ENCODE measurements at places on chromosomes 12 and 14.
A peak's percentile ranks its signal among the peaks of the same experiment; 100 is the strongest.

DNA sequence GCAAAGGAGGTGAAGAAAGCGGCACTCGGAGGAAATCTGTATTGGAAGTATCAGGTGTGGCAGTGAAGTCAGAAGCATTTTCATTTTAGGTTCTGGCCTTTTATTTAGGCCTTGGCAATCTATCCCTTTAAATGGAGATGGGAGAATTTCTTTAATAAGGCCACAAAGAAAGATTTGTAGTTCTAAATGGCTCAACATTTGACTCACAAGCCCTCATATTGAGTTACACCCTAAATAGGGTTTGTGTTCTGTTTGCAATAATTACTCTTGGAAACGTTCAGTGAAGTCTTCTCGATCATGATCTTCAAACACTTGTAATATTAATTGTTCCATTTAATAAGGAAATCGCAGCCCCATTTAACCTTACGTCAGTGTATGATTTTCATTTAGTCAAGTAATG lies 25.3 kb upstream of the TMEM260 start:
- no peak for DNase-seq

- DNase-seq, result no peak
These were observed 1.5 kb upstream of the TM7SF3 start for GRCh38 chr12:27015730-27016076.

- DNase-seq, result no peak
These were observed 1.8 kb downstream of the OTOGL start for GRCh38 chr12:80101126-80101525.

GRCh38 chr14:56782711-56783110 lies 27.6 kb downstream of the OTX2 start:
- DNase-seq, result no peak

DNA sequence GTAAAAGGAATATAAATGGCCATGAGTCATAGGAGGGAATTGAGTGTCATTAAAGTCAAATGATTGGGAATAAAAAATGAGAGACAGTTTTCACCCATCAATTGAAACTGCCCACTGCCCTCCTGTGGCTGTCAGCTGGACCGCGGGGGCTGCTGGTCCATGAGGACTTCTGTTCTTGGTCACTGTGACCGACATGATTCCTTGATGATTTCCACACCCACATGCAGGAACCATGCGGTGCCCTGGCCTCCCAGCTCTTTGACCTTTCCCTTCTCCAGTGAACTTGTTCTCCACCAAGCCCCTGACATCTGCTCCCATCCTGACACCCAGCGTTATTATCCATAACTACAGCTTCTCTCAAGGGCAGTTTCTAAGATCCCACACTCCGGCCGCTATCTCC lies 48.4 kb downstream of the C12orf75 start:
- no peak for DNase-seq

- no peak for DNase-seq
These were observed 59.7 kb downstream of the CAPZA3 start for GRCh38 chr12:18797604-18798003.

DNA sequence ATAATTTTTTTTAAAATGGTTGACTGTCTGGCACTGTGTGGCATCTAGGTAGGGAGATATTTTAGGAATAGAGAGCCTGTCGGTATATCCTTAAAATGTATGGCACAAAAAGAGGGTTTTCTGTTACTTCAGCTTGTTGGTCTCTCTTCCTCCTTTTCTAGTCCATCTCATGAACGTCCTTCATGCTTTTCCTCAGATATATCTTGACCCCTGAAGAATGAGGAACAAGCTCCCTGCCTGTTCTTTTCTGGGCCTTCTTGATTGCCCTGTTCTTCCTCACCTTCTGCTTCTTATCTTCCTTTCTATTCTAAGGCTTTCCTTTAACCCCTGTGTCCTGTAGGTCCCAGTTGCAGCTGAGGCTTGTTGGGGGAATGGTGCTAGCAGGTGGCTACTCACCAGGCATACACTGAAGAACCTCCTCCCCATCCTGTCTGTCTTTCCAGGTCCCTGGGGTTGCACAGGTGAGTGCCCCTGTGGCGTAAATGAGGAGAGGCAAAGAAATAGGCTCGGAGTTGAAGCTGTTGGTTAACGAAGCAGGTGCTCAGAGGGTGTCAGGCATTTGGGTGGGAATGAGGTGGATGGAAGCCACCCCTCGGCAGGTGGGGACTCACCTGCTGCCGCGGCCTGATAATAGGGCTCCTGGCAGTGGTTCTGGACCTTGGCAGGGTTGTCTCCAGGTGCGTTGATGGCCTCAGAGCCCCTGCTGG lies 7.2 kb upstream of the C1R start:
- DNase-seq, result no peak

GRCh38 chr14:77238356-77238755 lies 32.6 kb downstream of the NGB start:
- DNase-seq, result no peak

GRCh38 chr12:94761559-94761958 lies 111.2 kb upstream of the TMCC3 start:
- DNase-seq, result peak; percentile 53

DNA sequence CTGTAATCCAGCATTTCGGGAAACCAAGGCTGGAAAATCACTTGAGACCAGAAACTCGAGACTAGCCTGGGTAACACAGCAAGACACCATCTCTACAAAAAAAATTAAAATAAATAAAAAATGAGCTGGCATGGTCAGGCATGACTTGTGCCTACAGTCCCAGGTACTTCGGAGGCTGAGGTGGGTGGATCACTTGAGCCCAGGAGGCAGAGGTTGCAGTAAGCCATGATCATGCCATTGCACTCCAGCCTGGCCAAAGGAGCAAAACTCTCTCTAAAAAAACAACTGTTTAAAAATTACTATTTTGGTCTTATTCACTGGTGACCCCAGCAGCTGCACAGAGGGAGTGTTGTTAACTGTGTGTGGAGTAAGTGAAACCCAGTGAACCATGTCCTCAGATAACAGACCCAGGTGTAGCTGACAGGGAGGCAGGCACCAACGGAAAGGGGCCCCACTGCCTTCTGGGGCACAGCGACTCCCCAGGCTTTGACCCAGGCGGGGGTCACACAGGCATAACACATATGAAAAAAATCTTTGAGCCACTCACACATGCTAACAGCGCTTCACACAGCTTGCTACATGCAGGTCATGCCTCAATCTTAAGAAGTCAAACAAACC lies 12.1 kb downstream of the DDX54 start:
- DNase-seq, result no peak

DNA sequence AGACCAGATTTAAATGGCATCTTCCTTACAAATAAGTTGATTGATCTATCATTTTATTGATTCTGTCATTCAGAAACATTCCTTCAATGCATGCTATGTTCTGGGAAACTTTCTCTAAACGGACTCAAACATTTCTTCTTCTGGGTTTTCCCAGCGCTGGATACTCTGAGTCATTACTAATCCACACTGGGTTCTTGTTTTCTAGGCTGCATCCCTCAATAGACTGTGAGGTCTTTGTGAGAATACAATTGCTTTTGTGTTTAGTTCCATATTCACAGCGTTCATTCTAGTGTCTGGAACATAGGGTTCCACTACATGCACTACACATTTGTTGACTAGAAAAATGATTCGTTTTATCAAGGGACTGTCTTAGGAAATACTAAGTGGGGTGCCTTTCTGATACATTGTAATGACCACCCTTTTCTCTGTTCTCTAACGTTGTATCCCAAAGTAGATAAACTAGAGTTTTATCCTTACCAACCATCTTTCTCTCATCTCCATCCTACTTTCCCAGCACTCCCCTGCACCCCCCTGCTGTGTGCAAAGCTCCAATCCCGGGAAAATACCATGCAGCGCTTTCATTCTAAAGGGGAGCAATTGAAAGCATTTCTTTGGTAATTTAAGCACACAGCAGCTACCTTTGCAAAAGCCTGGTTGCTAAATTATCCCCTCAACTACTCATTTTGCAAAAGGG lies 878.7 kb downstream of the DIO2 start:
- no peak for DNase-seq

DNA sequence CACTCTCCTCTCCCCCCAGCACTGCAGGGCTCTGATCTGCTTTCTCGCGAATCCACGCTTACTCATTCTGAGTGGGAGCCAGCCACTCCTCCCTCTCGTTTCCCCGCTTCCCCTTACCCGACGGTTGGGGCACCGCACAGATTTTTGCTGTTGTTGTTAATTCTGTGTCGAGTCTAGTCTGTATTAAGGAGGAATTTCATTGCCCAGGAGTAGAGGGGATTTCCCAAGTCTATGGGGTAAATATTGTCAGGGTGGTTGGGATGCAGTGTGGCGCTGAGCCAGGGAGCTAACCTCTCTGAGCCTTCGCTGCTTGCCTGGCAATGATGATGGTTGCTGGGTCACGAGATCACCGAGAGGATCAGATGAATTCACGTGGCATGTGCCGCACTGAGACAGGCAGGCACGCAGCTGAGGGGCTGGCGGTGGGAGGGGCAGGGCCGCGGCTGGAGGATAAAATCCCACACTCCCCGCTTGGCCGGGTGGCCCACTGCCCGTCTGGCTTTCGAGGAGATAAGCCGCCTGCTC lies 18.5 kb downstream of the NCOR2 start:
- DNase-seq, result no peak

GRCh38 chr14:20468764-20469241 lies 403 bp upstream of the PNP start:
- no peak for DNase-seq

GRCh38 chr12:118979763-118980406 lies 1.5 kb upstream of the SRRM4 start:
- DNase-seq, result no peak

DNA sequence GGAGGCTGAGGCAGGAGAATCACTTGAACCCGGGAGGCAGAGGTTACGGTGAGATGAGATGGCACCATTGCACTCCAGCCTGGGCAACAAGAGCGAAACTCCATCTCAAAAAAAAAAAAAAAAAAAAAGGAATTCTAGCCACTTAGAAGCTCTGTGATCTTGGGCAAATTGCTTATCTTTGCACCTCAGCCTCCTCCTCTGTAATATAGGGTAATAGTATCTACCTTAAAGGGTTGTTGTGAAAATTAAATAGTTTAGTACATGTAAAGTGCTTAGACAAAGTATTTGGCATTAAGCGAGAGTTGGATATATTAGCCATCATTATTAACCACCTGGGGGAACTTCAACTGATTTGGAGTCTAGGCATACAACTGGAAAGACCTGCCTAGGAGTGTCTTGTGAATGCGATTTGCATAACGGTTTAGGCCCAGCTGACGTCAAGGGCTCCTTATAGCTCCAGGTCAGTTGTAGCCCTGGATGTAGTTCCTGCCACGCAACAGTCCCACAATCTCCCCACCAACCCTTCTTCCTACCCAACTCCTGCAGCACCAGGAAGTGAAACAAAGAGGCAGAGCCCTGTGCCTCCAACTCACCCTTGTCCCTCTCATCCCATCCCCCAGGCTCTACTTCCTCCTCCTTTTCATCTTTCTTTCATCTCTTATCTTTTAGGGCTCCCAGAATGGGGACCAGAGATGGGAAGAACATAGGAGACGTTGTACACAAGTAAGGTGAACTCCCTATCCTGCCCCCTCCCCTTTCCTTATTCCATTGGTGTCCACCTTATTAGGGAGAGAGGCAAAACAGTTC lies 2.1 kb upstream of the IL23A start:
- no peak for DNase-seq

DNA sequence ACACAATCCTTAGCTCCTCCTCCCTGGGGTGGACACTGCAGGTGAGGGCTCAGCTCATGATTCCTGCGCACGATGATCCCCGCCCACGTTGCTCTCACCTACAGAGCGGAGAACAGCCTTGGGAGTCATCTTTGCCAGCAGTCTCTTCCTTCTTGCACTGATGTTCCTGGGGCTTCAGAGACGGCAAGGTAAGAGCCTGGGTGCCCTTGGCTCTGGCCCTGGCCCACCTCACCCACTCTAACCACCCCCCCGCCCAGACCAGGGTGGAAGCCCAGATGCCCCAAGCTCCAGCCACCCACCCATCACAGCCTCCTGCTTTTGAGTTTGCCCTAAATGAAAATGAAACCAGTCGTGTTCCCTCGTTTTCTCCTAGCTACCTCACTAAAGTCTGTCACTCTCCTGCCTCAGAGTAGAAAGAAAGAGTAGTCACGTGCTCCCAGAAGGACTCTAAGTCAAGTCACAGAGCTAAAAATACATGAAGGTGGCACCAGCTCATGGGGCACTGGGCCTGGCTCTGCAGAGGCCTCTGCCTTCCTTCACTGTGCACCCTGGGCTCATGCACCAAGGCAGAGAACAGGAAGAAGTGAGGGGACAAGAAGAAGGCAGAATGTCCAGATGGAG lies 9.0 kb downstream of the TAPBPL start:
- no peak for DNase-seq

- DNase-seq, result no peak
These were observed 5.4 kb downstream of the RPS6KL1 start for GRCh38 chr14:74917646-74918081.

DNA sequence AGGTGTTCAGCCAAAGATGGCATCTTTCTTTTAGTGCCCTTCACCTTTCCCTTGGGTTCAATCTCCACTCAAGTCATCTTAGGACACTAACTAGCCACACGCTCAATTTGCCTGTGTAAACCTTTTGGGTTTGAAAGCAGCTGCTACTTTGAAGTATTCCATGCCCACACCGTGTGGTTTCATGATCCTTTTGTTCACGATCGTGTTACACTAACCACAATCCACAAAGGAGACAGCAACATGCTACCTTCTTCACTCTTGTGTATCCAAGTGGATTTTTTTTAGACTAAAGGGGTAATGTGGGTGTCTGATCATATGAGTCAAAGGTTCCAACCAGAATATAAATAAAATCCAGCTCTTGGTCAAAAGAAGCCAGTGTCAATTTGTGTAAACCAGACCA lies 122.7 kb upstream of the FAR2 start:
- DNase-seq, result no peak

DNA sequence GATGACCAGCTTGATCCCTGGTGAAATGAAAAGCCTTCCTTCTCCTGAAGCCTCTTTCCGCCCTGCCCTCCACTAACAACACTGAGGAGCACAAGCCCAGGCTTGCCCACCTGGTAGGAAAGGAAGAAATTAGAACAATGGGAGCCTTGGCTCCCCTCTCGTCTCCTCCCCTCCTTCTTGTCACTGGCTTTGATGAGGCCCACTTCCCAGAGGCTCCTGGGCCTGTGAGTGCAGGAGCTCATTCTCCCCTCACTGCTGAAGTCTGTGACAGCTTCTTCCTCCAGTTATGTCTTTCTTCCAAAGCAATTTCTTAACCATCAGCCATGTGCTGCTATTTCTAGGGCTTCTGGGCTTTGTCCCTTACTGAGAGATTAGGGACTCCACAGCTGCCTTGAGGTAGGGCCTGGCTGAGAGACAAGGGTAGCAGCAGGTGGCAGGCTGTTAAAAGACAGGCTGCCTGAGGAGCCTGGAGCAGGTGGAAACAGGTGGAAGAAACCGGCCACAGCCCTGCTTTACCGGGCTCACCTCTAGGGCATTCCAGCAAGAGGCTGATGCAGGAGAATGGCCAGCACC lies 53.6 kb upstream of the SRSF5 start:
- DNase-seq, result no peak

DNA sequence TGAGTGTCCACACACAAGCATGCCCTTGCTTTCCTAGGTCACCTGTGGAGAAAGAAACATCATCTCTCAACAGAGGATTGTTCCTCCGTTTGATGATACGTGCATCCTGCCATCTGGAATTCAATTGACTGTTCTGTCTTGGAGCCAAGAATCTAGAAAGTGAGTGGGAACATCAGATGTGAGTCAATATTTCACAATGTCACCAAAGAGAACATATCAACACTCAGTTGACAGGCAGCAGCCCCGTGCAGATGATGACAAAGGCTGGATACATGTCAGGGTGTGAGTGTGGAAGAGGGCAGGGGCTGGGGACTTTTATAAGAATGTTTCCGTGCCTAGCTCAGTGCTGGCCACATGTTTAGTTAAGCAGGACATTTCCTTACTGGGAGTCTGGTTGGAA lies 76.1 kb downstream of the TBC1D30 start:
- peak; percentile 34 for DNase-seq

- DNase-seq, result no peak
These were observed 306.2 kb downstream of the TRHDE start for GRCh38 chr12:72578327-72578726.
